ENCODE measurements at places on chromosomes 11 and 22.
A peak's percentile ranks its signal among the peaks of the same experiment; 100 is the strongest.

DNA sequence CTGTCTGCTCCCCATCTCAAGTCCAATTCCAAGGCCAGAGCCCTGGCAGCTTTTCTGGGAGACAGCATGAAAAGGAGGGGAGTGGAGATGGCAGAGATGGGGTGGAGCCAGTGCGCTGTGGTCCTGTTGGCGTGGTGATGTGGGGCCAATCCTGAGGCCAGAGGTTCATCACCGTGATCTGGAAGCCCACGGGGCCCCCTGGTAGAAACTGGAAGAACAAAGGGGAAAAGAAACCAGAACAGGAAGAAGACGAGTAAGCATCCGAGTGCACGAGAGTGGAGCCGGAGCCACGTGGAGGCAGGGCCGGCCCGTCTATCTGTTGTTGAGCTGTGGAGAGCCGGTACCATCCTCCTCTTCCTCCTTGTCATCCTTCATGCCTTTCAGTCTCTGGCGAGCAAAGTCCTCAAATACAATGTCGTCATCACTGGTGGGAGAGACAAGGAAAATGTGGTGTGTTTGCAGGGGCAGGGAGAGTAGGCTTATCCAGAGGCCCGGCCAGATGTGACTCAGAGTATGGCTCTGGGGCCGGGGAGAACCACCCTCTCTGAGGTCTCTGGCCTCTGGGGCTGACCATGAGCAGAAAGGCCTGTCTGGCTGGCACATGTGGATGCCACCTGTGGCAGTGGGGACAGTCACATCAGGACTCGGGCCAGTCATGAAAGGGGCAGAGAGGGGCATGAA lies 25.4 kb downstream of the TPBGL start:
- DNase-seq: no peak

DNA sequence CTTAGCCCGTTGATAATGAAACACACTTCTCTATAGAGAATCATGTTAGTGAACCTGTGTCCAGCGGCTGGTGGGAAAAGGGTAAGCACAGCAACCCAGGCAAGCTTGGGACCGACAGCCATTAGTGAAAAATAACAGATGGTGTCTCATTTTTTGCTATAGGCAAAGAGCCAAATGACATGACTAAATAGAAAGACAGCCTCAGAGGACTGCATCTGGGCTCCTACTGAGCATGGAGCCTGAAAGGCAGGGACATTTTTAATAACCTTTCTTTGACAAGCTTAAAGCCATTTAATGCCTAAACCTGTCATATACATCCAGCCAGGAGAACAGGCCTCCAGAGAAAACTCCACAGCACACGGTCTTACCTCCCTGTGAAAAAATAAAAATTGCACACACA lies 67.0 kb downstream of the FANCF start:
- no peak for DNase-seq

DNA sequence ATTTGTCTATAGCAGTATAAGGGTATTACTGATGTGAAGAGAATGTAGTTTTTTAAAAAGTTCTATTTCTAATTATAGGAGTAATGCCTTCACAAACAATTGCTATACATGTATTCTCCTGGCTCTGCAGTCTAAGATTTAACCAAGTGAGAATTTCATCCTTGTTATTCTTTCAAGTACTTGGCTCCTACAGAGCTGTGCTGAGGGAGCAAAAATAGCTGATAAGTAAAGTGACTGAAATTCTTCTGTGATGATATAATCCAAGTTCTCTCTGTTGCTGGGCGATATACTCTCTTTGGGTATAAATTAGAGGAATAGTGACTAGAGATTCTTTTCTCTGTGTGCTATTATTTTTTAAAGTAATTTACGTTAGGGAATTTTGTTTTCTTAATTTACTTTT lies 68.0 kb downstream of the PGR start:
- DNase-seq: no peak

GRCh38 chr11:108906329-108906728 lies 241.5 kb downstream of the DDX10 start:
- DNase-seq: no peak

GRCh38 chr11:116164843-116165242 lies 607.9 kb downstream of the BUD13 start:
- no peak for DNase-seq

DNA sequence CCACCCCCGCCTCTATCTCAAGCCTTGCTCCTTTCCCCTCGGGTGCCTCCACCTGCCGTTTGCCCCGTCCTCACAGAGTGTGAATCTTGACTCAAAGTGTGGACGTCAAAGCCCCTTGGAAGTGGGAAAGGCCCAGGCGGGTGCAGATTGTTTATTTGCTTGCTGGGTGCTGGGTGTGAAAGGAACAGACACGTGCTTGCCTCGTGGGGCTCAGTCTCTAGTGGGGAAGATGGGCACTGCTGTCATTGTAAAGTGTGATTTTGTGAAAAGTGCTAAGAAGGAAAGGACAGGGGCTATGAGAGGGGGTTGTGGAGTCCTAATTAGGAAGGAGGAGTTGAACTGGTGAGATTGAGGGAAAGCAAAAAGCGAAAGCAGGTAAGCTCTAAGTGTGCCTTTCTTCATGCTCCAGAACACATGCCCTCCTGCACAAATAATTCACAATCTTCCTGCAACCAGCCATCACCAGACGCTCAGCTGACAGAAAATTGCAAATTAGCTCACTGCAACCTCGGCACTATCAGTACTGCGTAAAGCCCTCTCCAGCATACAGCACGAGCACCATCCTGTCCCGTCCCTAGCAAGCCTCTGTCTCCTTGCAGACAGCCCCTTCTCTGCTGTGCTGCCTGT lies 9.7 kb upstream of the GCAT start:
- DNase-seq: no peak

DNA sequence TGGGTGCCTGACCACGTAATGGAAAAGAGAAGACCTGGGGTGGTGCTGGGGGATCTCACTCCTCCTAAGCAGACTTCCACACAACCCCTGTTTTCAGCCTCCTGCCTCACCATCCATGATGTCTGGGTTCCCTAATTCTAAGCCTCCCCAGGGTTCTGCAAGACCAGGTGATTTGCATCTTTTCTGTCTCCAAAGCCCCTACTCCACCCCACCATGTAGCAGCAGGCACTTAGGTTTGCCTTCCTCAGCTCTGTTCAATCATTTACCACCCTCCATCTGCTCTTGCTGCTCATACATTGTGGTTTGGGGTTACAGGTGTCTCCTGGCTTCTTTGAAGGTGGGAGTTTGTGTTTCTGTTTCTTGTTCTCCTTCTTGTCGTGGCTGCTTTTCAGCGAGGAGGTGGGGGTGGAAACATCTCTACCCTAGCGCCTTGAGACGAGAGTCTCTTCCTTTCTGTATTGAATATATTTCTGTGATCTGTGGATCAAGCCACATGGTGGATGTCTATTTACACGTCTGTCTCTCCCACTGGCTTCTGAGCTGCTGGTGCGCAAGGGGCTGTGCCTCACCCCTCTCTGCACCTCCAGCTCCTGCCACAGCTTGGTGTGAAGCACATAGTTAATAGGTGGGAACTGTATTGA lies 6.6 kb upstream of the SSTR3 start:
- DNase-seq: peak; percentile 83

DNA sequence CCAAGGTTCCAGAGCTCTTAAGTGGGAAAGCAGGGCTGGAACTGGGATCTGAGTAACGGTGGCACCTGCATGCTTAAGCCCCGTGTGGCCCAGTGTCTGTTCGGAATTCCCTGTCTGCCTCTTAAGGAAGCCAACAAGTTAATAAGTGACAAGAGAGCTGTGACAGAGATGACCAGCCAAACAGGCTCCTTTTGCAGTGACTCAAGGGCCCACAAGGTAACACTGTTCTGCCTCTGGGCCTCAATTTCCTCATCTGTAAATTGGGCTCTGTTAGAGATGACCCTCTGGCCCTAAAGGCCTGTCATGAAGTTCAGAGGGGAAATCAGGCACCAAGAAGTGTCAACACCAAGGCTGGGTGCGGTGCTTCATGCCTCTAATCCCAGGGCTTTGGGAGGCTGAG lies 18.6 kb downstream of the USH1C start:
- DNase-seq: no peak

DNA sequence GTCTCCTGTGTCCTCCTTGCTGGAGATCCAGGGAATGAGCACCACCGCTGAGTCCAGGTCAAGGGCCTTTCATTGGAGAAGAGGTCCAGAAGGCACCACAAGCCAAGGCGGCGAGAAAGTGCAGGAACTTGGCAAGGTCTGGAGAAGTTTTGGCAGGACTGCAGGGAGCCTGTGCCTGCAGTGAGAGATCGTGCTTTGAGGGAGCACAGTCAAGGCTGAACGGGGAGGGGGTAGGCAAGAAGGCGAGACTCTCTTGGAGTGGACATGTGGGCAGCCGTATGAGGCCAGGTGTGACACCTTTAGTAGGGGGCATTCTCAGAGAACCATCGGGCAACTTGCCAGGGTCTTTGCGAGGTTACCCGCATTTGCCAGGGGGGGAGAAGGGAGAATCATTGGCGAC lies 30.5 kb downstream of the LRRC10B start:
- no peak for DNase-seq

DNA sequence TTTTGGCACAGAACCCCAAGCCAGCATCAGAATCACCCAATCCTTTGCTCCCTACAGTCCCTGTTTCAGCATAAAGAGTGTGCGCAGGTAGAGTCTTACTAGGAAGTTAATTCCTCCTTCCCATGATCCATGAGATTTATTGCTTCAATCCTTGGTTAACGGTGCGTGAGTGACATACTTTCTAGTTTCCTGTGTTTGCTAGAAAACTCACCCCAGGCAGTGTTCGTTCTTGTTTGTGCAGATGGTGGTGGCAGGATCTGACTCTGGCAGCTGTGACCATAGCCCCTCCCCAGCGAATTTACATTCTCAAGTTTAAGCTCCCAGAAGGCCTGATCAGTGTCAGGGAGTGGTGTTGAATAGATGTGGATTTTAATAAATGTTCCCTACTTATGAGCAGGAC lies 106.7 kb upstream of the CCT8L2 start:
- no peak for DNase-seq

DNA sequence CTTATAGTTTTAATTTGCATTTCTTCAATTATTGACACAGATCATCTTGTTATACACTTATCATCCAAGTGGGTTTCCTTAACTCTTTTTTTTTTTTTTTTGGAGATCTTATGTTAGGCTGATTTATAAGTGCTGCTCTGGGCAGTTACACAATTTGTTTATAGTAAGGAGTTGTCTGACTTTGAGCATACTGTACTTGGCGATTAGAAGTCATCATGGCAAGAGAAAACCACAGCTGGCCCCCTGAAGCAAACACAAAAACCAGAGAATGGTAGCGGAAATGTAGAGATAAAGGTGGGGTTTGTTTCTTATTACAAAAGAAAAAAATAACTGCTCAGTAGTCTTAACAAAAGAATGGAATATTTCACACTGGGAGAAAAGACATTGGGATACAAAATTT lies 292.6 kb downstream of the SWAP70 start:
- DNase-seq: no peak

DNA sequence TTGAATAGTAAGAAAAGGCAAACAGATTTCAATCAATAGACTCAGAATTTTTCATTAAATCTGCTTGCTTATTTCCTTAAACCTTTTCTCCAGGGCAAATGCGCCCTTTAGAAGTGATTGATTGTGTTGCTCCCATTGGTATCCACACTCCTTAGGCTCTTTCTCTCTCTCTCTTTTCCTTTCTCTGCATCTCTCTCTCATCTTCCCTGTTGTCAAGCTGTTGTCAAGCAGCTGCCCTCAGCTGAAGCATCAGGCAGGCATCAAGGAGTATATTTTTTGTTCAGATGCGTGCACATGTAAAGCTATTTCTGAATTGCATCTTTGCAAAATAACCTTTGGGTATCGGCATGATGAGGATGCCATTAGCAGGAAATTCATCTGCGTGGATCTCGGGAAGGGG lies 107.2 kb upstream of the PLET1 start:
- no peak for DNase-seq

DNA sequence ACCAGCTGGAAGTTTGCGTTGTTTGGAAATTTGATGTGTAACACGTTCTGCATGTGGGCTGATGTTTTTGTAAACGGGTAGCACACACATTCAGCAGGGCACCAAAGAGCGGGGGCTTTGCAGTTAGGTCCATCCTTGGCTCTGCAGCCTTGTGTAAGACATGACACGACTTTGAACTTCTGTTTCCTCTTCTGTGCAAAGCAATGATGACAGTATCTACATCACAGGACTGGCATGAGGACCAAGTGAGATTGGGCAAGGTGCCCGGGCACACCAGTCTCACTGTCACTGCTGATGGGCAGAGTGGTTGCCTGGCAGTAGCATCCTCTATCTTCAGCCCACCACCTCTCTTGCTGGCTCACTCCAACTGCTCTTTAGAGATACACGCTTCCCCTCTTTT lies 3.3 kb downstream of the TCN2 start:
- no peak for DNase-seq

- no peak for DNase-seq
These were observed 965 bp upstream of the ASCC2 start for GRCh38 chr22:29839039-29839438.

- DNase-seq: peak; percentile 41
These were observed 12.2 kb upstream of the DCHS1 start for GRCh38 chr11:6667733-6668374.

DNA sequence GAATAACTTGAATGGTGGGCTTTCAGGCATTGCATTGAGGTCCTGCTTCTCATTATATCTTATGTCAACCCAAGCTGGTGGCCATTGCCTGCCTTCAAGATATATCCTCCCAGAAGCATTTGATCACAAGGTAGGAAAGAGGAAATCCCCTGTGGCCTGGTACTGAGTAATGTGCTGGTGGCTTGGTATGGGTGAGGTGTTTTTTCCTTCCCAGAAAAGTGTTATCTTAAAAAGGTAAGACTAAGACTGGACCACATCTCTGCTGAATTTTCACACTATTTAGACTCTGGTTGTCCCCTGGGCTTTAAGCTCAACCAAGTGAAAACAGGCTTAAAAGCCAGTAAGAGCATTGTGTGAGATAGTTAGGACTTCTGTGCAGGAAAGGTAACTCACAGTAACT lies 3.7 kb downstream of the INSC start:
- no peak for DNase-seq

DNA sequence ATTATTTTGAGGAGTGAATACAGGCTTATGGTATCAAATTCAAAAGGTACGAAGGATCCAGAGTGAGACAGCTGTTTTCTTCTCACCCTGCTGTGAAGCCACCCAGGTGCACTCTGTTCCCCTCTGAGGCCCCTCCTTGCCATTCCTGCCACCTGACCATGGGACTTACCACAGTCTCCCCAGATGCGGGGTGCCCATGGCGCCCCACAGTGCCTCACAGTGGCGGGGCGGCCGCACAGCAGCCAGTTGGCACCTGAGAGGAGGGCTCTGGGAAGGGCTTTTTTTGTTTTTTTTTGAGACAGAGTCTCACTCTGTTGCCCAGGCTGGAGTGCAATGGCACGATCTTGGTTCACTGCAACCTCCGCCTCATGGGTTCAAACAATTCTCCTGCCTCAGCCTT lies 151.7 kb downstream of the CEP164 start:
- DNase-seq: no peak
